ENCODE measurements at places on chromosomes 2 and 18.

DNA sequence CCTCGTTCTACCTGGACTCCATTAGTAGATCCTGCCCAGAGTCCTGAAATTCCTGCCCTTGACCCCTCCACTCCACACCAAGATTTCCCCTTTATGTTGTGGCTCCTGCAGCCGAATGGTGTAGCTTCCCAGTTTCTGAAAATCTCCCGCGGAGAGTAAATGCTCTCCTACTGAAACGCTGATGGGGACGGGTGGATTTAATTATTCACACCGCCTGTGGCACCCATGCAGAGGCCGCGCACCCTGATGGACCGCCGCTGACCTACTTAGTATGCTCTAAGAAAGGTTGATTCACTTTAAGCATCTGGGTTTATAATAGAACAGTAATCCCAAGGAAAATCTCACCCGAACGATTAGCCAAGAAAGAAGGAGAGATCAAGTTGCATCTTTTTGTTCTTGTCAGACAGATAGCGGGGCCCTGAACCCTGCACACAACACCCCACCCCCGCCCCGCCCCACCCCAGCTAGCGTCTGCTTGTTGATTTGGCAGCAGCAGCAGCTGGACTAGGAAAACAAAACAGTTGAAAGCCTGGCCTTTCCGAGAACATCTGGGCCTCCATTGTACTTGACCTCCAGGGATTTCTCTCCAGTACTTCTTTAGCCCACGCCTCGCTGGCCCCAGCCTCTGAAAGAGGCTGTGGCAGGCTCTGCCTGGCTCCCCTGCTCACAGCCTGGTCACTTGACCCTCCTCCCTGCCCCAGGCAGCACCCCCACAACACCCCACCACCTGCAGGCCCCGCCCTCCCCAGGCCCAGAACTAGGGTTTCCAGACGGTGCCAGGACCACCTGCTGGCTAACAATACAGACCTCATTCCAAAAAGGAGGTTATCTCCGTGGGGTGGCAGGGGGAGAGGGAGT is 53.6 kb downstream of the DPYSL5 start:
- no peak for DNase-seq

DNA sequence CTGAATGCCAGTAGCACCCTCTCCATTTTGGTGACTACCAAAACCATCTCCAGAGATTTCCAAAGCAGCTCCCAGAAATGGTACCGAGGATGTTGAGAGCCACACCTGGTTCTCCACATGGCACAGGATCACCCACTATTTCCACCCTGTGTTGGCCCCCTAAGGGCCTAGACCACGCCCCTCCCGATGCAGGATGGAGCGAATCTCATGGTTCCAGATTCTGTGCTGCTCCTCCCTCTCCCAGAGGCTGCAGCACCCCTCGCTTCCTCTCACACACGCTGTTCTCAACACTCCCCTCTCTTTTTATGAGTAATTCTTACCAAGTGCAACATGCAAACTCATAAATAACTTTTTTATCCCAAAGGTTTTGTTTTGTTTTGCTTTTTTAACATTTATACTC is 571.5 kb downstream of the STK39 start:
- no peak for DNase-seq

DNA sequence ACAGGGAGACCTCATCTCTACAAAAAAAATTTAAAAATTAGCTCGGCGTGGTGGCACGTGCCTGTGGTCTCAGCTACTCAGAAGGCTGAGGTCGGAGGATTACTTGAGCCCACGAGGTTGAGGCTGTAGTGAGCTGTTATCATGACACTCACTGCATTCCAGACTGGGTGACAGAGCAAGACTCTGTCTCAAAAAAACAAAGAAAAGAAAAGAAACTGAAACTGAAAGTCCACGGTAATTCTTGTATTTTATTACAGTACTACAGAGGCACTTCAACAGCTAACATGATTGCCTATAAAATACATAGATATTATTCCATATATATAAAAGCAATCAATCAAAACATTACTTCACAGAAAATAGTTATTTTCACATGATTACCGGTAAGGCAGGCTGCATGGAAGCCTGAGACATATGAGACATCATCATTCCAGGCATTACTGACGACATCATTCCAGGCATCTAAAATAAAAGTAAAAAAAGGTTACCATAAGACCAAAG is 23.1 kb downstream of the PRPF40A start:
- DNase-seq: peak; percentile 20

GRCh38 chr2:176501617-176502016 is 232.4 kb downstream of the MTX2 start:
- no peak for DNase-seq

GRCh38 chr2:3321825-3322224 is 55.8 kb downstream of the EIPR1 start:
- no peak for DNase-seq

- DNase-seq: no peak
Measured at GRCh38 chr2:101787097-101787496, 89.6 kb downstream of the MAP4K4 start.

GRCh38 chr18:65468881-65469280 is 281.9 kb upstream of the CDH7 start:
- DNase-seq: no peak

DNA sequence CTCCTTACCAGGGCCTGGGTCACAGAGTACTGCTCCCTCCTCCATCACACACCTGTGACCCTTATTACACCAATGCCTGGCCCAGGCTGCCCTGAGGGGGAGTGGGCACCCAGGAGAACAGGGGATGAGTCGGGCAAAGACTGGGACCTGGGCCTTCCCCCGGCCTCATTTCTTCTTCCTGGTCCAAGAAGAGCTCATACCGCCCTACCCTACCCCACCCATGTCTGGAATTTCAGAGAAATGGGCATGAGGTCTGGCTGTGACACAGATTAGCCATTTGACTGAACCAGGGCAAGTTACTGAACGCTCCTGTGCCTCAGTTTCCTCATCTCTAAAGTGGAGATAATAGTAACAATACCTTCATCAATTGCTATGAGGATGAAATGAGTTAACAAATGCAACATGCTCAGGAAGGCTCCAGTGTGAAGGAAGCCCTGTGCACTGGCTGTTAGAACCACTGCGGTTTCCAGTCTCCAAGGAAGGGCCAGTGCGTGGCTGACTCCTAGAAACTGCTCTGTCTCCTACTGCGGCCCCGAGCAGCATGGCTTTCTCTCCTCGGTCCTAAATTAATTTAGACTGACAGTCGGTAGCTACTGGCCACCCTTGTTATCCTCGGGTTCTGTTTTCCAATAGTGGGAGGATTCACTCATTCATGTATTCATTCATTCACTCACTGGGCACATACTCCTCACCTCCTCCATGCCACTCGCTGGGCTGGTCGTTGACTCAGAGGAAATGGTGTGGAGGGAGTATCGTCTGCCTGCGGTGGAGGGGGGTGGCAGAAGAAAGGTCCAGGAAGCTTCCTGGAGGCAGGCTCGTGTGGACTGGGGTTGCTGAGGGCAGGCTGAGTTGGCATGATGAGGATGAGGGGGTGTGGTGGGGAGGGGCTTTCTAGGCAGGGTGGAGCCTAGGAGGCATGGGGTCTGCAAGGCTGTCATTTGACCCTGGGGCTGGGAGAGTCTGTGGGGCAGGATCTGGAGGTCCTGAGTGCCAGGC is 175.6 kb downstream of the GLI2 start:
- no peak for DNase-seq

DNA sequence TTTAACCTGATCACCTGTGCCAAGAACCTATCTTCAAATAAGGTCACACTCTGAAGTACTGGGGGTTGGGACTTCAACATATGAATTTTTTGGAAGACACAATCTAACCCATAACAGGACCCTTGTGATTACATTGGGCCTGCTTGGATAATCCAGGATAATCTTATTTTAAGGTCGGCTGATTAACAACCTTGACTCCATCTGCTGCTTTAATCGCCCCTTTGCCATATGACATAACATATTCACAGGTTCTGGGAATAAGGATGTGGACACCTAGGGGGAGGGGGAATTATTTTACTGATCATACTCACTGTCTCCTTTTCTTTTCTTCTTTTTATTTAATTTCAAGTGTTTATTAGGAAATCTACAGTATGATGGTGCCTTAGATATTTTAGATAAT is 34.8 kb downstream of the CDH20 start:
- DNase-seq: no peak

DNA sequence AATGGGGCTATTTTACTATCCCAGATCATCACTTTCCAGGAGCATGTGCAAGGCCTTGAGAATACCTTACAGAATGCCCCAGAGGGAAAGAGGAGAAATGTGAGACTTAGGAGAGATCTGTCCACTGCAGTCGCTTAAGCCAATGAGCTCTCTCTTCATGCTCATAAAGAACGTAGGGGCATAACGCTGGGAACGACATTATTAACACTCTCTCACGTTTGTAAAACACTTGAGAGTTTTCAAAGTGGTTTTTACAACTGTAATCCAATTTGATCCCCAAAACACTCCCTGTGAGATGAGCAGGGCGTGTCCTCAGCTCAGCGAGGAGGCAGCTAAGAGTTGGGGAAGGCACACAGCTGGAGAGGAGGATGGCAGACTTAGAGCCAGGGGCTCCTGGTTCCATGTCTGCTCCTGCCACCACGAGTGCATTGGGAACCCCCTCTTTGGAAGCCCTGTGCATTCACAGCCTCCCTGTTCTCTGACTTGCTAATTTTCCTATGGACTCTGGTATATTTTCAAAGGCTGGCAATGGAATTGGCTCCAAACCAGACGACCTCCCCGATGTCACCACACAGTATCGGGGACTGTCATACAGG is 97.4 kb downstream of the PLB1 start:
- no peak for DNase-seq

DNA sequence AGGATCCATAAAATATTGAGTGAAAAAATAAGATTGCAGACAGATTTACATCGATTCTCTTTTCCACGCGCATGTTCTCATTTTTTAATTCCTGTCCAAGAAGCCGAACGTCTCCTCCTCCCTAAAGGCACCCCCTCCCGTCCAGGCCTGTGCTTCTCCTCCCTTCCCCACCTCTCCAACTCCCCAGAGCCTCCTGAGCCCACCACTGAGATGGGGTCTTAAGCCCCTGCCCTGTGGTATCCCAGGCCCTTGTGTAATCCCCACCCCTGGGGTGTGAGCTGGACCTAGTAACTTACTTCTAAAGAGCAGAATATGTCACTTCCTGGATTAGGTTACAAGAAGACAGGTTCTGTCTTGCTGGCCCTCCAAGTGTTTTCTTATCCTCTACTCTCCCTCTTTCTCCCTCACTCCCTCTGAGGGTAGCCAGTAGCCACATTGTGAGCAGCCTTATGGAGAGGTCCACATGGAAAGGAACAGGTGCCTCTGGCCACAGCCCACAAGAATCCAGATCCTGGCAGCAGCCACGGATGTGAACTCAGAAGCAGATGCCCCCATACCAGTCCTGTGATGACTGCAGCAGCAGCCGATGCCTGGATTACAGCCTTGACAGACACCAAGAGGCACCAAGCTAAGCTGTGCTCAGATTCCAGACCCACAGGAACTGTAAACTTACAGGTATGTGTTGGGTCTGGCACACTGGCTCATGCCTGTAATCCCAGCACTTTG is 39.6 kb upstream of the OTOS start:
- DNase-seq: no peak

- DNase-seq: no peak
Measured at GRCh38 chr2:215692387-215693079, 256.7 kb upstream of the FN1 start.

- DNase-seq: no peak
Measured at GRCh38 chr2:16511041-16511440, 154.6 kb downstream of the CYRIA start.

DNA sequence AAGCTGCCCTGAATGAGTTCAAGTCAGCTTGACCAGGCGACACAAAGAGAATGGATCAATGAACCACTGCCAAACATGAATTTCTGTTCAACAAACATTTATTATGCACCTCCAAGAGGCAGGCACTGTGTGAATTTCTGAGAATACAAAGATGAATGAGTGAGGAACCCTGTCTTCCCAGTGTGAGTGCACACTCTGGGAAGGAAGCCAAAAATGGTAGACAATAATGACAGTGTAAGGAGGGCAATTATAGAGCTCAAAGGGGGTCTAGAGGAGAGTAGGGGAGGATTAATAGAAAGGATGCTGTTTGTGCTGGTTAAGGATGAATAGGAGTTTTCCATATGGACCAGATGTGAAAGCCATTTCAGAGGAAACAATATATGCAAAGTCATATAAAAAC is 213.4 kb downstream of the DCC start:
- no peak for DNase-seq
